ENCODE measurements at places on chromosomes 16 and 17. TPM values are rescaled to one million over a fixed set of nuclear protein-coding genes. Genes with fewer than 3 reads are reported as not detected.

DNA sequence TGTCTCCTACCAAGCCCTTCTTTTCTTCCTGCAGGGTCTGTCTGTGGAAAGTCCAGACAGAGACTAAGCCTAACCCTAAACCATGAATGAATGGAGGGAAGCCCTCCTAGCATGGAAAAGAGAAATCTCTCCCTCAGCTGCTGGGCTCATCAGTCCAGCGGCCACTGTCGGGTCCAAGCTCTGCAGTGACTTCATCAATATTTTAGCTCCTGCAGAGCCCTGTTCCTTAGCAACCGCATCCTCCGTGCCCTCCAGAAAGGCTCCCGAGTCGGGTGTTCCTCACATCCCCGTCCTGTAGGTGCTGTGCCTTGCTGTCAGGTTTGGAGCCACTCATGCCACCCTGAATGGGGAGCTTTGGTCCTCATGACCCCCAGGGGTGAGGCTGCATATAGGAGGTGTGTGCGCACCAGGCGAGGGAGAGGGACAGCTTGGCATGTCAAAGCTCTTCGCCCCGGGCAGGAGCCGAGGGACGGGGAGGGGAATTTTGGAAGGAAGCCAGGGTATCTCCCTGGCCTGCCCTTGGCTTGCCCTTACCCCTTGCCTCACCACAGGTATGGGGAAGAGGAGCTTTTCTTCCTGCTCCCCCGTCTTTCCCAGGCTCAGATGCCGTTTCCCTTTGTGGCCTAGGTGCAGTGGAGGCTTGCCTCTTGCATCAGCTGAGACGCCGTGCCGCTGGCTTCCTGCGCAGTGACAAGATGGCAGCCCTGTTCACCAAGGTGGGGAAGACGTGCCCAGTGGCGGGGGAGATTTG, 23.9 kb downstream of the SGSM2 start:
- peaks cover 24% of the 10 kb centered on the region for H3K36me3 ChIP-seq
- DNase-seq, result no peak
- no peaks in the 10 kb centered on the region for H3K27me3 ChIP-seq
- no peak overlapping the region for H3K27ac ChIP-seq

RPH3AL gene
- polyA plus RNA-seq, result 4.3 TPM

- peaks cover 18% of the 10 kb centered on the region for H3K4me1 ChIP-seq
- no peak overlapping the region for H3K4me3 ChIP-seq
- H3K27me3 ChIP-seq, result no peaks in the 10 kb centered on the region
- H3K27ac ChIP-seq, result no peak overlapping the region
- no peak for DNase-seq
- peaks cover 91% of the 10 kb centered on the region for H3K36me3 ChIP-seq
These were observed 13.5 kb downstream of the GLYR1 start for GRCh38 chr16:4833584-4833983.

MAPT gene
- 2.9 TPM for polyA plus RNA-seq

- H3K36me3 ChIP-seq, result no peaks in the 10 kb centered on the region
- H3K27me3 ChIP-seq, result peaks cover 7% of the 10 kb centered on the region
- H3K4me1 ChIP-seq, result no peaks in the 10 kb centered on the region
- no peak overlapping the region for H3K4me3 ChIP-seq
- H3K27ac ChIP-seq, result no peak overlapping the region
These were observed 13.6 kb downstream of the PIMREG start for GRCh38 chr17:6457688-6458459.

GRCh38 chr16:51200793-51201192, 49.7 kb upstream of the SALL1 start:
- H3K4me1 ChIP-seq, result no peaks in the 10 kb centered on the region
- no peak for DNase-seq
- H3K27me3 ChIP-seq, result no peaks in the 10 kb centered on the region
- H3K27ac ChIP-seq, result no peak overlapping the region
- no peaks in the 10 kb centered on the region for H3K36me3 ChIP-seq
